ENCODE measurements at places on chromosomes 1 and 21.

GRCh38 chr21:29078869-29079767, 5.7 kb upstream of the CCT8 start:
- no peak for DNase-seq

DNA sequence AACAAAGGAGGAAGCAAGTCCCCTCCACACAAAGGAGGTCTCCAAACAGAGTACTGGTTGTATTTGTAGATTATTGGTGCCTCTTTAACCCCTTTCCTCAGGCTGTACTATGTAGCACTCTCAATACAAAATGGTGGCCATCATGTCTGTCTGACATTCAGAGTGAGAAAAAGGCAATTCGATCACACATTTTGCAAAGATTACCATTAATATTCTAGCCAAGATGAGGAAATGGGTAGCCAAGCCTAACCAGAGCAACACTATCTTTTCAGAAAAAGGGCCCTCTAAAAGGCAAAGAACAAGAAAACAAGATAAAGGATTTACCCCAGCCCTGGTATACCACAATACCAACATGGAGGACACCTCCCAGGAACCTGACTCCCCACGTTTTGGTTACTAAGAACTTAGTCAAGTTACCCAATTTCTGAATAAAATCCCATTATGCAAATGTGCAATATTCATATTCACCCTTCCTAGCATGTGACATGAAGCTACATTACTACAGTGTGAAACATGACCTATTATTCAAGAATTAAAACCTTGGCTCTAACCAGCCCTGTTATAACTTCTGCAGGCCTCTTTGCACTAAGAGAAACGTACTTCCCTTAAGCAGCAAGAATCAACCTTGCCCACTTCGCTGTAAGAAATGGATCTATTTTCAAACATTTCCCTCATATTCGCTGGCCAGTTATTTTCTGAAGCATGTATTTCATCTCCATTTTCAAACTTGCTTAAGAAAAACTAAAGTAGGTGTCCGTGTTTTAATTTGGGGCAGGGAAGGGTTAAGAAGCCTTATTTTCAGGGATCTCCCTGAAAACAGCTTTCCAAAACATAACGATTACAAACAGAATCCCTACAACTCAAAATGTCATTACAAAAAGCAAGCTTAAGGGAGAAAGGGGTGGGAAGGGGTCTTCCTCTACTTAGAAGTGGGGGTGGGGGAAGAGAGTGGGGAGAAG, 2.1 kb downstream of the KDM5B start:
- peak; percentile 16 for DNase-seq

DNA sequence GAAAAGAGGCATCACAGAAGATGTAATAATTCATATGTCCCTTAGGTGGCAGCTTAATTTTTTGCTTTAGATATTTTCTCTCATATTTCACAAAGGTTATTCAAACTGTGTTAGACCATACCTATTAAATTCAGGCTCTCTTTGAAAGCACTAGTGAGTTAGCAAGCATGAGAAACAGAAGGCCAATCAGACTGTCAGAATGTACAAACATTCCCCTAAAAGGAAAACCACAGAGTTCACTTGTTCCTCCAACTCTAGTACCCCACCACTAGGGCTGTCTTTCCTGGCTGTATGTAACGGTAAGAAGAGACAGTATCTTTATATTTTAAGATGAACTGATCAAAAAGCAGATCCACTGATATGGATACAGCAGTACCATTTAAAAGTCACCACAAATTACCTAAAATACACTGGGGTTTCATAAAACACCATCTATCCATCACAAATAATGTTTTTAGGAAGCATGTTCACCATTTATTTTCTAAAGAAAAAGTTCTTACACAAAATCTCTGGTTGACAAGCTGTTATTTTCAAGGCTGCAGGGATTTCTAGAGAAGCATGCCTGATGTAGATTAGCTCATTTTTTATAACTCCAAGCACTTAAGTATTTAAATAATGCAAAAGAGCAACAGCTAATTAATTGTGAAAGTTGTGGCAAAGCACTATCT, 1.8 kb downstream of the ARPC5 start:
- DNase-seq, result peak; percentile 85

DNA sequence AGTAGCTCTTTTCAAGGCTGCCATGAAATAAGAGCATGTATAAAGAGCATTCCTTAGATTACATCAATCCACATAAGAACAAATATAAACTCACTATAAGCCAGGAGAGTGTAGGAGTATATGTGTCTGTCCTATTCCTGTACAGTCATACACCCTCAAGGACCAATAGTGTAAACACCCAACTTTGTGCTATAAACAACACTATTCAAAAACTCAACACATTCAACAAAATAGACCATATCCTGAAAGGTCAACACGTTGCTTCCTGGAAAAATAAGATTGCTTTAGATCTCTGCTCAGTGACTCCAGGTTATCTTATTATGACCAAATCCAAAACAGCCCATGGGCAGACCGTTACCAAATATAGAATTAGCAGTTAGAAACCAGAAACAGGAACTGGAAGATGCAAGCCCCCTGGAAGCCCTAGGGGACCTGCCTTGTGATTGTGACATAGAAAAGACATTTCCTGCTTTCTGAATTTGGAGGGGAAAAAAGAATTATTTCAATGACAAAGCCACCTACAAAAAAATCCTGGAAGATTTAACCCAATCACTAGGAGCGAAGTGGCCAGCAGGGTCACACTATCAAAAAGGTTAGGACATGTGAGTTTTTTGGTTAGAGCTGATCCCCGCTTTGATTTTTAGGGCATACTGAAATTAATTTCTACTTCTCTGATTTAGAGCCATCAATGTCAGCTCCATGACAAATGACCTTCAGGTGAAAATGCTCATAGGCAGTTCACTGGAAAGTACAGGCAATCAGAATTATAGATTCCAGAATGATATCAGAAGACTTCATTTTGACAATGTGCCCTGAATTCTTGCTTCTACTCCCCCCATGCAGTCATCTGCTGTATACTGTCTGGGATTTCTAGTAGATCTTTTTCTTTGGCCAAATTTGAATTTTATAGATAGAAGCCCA, 59.9 kb downstream of the LRRC8C start:
- no peak for DNase-seq

GRCh38 chr1:23904748-23905357, 8.3 kb downstream of the CNR2 start:
- no peak for DNase-seq

- DNase-seq, result no peak
Measured at GRCh38 chr21:32048353-32048752, 175.5 kb downstream of the HUNK start.

- DNase-seq, result peak; percentile 49
Measured at GRCh38 chr1:68211761-68212380, 20.5 kb downstream of the WLS start.

DNA sequence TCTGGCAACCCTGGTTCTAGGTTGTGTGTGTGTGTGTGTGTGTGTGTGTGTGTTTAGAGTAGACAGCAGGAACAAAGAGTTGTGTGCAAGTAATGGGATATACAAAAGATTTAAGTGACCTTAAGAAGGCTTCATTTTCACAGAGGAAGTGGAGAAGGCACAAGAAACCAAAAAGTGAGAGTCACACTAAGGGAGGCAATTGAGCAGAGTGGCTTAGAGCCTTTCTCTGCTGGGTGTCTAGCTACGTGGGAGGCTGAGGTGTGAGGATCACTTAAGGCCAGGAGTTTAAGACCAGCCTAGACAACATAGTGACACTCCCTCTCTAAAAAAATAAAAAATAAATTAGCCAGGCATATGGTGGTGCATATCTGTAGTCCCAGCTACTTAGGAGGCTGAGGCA, 44.4 kb upstream of the HAO2 start:
- no peak for DNase-seq

- no peak for DNase-seq
Measured at GRCh38 chr1:181149326-181150125, 61.0 kb downstream of the IER5 start.

DNA sequence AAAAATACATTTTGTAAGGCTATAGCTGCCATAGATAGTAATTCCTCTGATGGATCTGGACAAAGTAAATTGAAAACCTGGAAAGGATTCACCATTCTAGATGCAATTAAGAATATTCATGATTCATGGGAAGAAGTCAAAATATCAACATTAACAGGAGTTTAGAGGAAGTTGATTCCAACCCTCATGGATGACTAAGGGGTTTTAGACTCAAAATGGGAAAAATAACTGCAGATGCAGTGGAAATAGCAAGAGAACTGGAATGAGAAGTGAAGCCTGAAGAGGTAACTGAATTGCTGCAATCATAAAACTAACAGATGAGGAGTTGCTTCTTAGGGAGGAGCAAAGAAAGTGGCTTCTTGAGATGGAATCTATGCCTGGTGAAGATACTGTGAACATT, 230.8 kb downstream of the KCTD3 start:
- no peak for DNase-seq

Data from ACHN (cell line).